ENCODE measurements at places on chromosomes 13 and 19. TPM values are rescaled to one million over a fixed set of nuclear protein-coding genes. Genes with fewer than 3 reads are reported as not detected.

GRCh38 chr19:42053037-42053935 lies 16.7 kb downstream of the GRIK5 start:
- no peak for DNase-seq

GRCh38 chr19:49887037-49887664 lies 9.5 kb downstream of the IL4I1 start:
- DNase-seq: no peak

GRCh38 chr19:18464646-18465045 lies 26.7 kb upstream of the ISYNA1 start:
- no peak for DNase-seq

GRCh38 chr13:72805676-72806346 lies 23.9 kb downstream of the PIBF1 start:
- DNase-seq: no peak

- DNase-seq: no peak
Measured at GRCh38 chr13:90070362-90070761, 1277.1 kb upstream of the MIR17HG start.

The MUC16 gene
- 1.4 TPM for total RNA-seq

The PLPPR3 gene
- not detected for total RNA-seq

The SIGLEC12 gene
- 0.91 TPM for total RNA-seq

- DNase-seq: no peak
Measured at GRCh38 chr13:32040052-32040642, 8.6 kb downstream of the FRY start.

GRCh38 chr13:28623782-28624706 lies 34.9 kb upstream of the POMP start:
- no peak for DNase-seq

DNA sequence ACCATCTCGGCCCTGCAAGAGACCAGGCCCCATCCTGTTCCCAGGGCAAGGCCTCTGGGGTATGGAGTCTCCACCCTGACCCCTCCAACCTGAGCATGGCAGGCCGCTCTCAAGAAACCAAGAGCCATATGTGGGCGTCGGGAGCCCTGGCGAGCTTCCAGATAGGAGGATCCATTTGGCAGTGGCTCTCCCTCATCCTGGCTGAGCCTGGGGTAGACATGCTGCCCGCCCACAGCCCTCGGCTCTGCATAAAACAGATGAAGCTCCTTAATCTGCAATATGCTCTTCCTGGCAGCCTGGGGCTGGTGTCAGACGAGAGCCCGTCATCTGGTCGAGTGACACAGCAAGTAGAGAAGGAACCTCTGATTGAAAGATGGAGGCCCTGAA lies 6.1 kb downstream of the ATP13A1 start:
- DNase-seq: no peak

GRCh38 chr13:48094404-48094780 lies 512 bp downstream of the MED4 start:
- DNase-seq: no peak

DNA sequence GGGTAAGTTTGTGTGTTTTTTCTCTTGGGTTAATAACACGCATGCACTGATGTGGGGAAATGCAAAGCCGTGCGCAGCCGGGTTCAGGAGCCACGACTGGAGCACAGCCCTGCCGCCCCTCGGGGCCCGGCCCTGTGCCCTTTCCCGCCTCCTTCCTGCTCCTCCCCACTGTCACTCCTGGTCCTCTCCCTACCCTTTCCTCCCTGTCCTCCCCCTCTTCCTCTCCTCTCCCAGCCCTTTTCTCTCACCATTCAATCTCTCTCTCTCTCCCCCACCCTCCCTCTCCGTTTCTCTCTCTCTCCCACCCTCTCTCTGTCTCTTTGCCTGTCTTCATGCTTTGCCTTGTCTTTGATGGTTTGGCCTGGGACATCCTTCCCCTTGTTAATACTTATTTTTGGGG lies 27.2 kb downstream of the PLEKHJ1 start:
- DNase-seq: no peak

DNA sequence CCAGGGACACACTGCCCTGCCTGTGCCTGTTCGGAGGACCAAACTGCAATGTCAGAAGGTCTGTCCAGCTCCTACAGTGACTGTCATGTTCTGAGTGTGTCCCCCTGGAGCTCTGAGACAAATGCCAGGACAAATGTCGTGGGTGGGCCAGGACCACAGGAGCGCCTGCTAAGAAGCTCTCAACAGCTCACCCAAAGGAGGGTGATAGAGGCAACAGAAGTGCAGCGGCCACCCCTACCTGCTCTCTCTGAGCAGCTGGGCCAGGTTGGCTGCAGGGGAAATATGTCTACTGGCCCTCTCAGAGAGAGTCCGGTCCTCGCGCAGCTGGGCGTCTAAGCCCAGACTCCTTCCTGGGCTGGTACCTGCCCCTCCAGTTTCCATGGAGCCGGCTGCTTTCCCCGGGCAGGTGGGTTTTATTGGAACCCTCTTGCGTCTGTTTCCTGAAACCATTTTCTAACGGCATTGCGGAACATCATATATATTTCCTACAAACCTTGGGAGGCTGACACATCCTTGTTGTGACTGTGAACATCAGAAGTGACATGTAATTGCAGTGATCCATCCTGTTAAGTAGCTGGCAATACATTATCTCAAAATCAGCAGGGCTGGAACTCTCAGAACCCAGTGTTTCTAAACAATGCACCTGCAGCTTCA lies 78.1 kb downstream of the CHST8 start:
- DNase-seq: no peak

DNA sequence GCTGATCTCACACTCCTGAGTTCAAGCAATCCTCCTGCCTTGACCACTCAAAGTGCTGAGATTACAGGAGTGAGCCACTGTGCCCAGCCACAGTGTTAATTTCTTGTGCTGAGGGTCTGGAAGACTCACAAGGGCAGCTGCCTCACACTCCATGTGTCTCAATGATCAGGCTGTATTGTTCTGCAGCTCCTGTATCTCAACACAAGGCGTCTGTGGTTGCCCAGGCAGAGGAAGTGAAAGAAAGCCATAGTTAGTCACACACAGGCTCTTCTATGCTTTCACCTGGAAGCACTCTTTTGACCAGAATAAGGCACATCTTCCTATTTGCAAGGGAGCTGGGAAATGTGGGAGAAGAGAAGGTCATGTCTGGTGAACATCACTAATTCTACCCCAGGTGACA lies 107.3 kb upstream of the ZNF507 start:
- no peak for DNase-seq

- no peak for DNase-seq
Measured at GRCh38 chr19:1268226-1269064, 687 bp upstream of the CIRBP start.

The MBD3L2 gene
- total RNA-seq: not detected

The KLF16 gene
- total RNA-seq: 13.5 TPM

The CCDC194 gene
- total RNA-seq: not detected
